ENCODE measurements at places on chromosomes 1 and 21.

- DNase-seq = no peak
Observed at GRCh38 chr21:31879911-31880310, 7.1 kb downstream of the HUNK start.

DNA sequence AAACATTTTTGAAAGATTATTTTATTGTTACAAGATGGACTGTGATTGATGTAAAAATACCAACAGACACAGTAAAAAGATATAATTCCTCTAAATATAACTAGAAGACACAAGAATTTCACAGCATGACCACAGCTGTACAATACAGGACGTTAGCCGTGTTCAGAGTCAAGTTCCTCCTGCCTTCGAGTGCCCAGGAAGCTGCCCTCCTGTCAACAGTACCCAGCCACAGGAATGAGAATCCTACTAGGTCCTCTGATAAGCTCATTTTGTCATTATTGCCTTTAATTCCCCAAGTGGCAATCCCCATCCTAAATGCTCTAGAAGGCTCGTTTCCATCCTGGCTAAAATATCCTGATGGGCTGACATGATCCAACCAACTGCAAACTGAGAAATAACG lies 16.4 kb upstream of the CAPN2 start:
- no peak for DNase-seq

DNA sequence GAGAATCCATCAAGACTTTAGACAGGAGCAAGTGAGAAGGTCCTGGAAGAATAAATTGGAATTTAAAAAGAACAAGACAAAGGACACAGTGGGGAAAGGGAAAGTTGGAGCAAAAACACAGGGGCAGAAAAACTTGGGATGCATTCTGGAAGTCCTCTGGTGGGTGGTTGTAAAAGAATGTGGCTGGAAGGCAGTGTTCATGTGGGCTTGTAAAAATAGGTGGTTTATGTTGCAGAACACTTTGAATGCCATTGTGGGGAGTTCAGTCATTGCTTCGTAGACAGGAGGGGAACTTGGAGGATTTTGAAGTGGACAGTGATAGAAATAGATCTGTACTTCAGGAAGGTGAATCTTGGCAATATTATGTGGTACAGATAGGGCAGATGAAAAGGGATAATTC lies 15.2 kb downstream of the KIF1B start:
- no peak for DNase-seq

GRCh38 chr1:25909040-25909439 lies 2.8 kb upstream of the STMN1 start:
- DNase-seq = no peak

DNA sequence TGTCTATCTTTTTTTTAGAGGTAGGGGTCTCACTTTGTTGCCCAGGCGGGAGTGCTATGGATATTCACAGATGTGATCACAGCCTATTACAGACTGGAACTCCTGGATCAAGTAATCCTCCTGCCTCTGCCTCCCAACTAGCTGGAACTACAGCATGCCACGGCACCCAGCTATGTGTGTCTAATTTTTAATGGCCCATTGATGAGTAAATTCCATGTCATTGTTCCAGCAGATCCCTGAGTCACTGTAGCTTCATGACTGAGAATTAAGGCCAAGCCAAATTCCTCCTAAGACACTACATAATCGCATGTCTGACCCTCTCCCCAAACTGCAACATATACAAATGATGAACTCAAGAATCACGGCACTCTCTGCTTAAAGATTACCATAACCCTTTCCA lies 84.2 kb upstream of the RGS2 start:
- DNase-seq = peak; percentile 70

DNA sequence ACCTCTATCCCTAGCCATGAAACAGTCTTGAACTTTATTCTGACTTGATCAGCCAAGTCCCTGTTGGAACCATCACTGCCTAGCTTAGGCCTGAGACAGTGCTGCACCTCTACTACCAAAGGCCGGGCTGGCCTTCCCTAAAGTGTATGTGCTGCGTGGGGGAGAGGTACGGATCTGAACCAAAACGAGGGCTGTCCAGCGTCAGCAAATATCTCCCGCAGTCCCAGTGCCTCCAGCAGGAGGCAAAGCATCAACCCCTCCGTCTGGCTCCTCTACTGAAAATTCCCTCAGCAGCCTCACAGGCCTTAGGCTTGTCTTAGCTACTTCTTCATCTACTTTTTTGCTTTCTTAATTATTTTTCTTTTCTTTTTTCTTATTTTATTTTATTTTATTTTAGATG lies 33.3 kb upstream of the KIF26B start:
- no peak for DNase-seq

- DNase-seq = no peak
Observed at GRCh38 chr1:183274836-183275235, 88.8 kb downstream of the LAMC2 start.

- no peak for DNase-seq
Observed at GRCh38 chr1:26410706-26411623, at the start of gene LIN28A. Gene LIN28A (plus strand): TSS chr1:26410817. CDS start chr1:26410892, 75 bp downstream.

DNA sequence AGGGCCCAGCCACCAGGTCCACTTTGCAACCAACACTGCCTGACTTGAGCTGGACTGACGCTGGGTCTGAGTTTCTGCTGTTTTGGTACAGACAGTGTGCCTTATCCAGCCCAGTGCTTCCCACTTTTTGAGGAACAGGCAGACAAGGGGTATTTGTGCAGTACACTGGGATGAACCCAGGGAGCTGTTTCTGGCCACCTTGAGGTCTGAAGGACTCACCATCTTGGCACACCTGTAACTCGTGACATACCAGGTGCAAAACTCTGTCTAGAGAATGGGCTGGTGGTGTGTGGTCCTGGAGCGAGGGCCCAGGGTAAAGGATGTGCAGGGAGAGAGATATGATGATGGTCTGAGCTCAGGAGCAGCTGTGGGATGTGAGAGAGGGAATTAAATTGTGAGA lies 148.6 kb downstream of the PCP4 start:
- no peak for DNase-seq

DNA sequence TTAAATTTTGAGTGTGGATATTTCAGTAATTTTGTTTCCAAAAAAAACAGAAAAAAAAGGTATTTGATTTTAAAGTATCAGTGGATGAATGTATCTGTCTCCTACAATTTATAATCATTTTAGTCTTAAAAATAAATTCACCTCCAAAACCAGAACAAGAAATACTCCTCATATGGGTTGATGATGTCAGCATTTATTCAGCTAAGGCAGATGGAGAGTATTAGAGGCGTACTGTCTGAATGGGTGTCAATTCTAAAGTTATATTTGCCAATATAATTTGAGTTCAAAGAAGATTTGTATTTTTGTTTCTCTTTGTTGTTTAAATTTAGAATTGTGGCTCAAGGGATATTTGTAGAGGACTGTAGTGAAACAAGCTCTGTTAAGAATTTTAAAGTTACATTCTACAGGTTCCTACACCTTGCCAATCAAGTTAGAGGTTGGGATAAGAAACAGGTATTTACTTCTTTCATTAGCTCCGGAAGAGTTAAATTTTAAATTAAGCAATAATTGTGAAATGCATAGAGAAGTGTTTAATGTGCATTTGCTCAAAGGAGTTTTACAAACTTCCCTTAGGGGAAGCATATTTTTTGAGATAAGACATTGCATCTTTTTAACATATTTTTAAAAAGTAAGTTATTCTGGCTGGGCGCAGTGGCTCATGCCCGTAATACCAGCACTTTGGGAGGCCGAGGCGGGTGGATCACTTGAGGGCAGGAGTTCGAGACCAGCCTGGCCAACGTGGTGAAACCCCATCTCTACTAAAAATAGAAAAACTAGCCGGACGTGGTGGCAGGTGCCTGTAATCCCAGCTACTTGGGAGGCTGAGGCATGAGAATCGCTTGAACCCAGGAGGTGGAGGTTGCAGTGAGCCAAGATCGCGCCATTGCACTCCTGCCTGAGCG lies 1.2 kb downstream of the PLA2G4A start:
- DNase-seq = no peak

DNA sequence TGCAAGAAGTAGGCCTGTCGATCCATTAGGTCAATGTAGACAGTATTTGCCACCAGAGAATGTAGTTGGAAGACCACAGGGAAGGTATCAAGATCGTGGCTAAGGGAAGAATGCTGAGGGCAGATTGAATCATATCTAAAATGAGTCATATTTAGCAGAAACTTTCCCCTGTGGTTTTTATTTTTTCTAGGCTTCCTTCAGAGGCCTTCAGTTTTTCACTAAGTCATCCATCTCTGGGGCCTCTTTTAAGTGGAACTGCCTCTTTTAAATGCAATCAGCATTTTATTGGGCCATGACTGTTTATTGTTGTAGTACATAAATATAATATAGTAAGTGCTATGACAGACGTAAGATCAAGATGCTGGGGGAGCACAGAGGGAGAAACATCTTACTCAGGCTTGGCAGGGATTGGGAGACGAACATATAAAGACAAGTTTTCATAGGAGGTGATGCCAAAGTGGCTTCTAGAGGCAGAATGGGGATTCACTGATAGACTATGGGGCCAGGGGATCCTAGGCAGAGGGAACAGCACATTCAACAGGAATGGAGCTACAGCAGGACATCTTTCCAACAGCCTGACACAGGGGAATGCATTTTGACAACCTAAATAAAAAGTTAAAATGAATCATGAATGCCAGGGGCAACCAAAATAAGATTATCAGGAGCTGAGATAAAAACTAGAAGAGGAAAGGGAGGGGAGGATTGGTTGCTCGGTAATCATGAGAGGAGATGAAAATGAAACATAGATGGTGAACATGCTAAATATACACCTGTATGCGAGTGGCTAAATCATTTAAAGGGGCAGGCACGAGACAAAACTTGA lies 20.1 kb downstream of the UBE2U start:
- DNase-seq = peak; percentile 75

DNA sequence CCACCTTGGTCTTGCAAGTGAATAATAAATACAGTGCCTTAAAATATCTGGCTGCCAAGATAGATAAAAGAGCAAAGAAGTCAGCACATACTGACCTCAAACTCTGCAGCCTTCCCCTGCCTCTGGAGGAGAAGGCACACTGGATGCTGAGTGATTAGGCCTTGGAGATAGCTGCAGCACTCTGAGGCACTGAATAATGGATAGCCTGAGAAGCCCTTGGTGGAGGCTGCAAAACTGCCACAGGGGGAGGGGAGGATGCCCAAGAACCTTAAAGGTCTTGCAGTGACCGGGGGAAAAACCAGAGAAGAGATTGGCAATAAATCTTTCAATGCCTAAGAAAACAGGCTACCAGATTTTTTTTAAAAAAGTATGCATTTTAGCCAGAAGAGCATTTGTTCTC lies 167.4 kb upstream of the PRMT6 start:
- no peak for DNase-seq

GRCh38 chr21:35530766-35531165 lies 481.7 kb upstream of the RUNX1 start:
- no peak for DNase-seq

DNA sequence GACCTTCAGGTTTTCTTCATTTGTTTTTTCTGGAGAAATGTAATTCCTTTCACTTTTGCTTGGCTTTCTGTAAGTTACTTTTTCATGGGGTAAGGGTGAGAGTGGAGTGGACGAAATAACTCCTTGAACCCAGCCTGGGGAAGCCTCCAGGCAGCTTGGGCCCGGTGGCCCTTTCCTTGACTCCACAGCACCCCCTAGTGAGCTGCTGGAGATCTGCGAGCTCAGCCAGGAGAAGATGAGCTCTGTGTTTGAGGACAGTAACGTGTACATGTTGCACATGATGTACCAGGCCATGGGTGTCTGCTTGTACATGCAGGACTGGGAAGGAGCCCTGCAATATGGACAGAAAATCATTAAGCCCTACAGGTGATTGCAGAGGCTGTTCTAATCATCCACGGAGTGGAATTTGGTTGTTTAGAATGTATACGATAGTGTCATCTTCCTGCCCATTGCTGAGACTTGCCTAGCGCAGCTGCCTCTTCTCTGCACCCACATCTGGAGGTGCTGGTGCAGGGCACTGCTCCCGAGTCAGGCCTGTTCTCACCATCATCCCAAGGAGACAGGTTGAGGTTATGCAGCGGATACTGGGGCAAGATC lies 51.0 kb downstream of the SMYD2 start:
- no peak for DNase-seq

DNA sequence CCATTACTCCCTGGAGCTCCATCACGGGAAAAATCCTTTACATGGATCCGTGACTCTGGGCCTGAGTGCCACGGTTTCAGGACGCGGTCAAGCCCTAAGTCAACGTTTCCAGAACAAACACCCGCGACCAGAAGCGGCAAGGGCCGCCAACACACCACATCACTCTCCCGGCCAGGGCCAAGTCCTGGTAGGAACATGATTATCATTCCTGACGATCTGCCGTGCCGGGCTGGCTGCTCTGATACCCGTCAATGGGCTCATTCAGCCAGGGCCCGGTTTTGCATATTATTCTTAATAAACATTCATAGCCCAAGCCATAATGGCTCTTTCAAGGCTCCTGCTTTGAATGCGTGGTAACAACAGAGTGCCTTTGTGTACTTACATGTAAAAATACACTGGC lies 44.6 kb upstream of the SIM2 start:
- DNase-seq = no peak

GRCh38 chr1:30451532-30452125 lies 271.8 kb downstream of the MATN1 start:
- no peak for DNase-seq

DNA sequence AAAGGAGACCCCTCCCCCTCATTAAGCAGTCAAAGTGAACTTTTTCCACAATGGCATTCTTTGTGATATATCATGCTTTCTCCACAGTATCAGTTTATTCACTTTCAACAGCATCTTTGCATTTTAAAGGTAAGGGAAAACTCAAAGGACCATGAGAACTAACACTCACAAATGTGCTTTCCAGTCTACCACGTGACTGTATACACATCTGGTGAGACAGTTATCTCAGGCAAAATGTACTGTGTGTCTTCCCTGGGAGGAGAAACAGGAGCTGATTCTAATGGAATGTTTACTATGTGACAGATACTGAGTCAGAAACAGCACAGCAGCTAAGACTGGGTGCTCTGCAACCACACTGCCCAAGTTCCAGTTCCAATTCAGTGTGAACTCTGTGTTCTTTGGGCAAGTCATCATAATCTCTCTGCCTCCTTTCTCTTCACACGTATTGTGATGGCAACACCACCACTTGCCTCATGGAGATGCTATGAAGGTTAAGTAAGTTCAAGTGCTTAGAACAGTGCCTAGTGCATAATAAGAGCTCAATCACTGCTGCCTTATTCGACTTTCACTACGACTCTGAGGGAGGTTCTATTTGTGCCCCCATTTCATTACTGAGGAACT lies 79.0 kb downstream of the SLC45A1 start:
- peak; percentile 100 for DNase-seq

- no peak for DNase-seq
Observed at GRCh38 chr1:163250382-163250974, 47.8 kb upstream of the RGS5 start.

- DNase-seq = no peak
Observed at GRCh38 chr1:168933141-168933805, 173.2 kb upstream of the ATP1B1 start.

DNA sequence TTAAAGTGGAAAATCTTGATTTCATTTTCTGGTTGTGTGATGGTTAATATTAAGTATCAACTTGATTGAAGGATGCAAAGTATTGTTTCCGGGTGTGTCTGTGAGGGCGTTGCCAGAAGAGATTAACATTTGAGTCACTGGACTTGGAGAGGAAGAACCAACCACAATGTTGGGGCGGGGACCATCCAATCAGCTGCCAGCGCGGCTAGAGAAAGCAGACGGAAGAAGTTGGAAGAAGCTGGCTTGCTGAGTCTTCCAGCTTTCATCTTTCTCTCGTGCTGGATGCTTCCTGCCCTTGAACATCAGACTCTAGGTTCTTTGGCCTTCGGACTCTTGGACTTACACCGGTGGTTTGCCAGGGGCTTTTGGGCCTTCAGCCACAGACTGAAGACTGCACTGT lies 832.6 kb upstream of the TMPRSS15 start:
- DNase-seq = no peak

GRCh38 chr1:156152628-156153027 lies 757 bp upstream of the SEMA4A start:
- no peak for DNase-seq
